AG04450 (cell line): ENCODE measurements at places on chromosomes 3 and 15. TPM values are rescaled to one million over a fixed set of nuclear protein-coding genes. Genes with fewer than 3 reads are reported as not detected.

Gene PSMA4
- 270 and 395 TPM in 2 replicates for polyA plus RNA-seq

DNA sequence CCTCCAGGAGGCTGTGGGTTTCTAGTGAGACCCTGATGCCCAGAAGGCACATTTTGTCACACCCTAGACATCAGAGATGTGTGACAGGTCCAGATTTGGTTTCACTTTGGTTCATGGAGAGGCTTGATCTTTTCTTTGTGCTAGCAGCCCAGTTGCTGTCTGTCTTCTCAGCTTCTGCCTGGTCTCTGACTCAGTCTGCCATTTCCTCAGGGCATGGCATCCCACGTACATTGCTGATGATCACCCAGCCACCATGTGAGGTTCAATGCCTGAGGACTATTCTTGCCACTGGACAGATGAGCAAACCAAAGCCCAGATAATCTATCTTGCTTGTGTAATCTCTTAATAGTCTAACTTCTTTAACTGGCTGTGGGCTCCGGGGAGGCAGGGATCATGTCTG, 144.9 kb upstream of the MRPS22 start:
- DNase-seq, result no peak

- no peak for DNase-seq
These were observed 336.7 kb upstream of the FRG2C start for GRCh38 chr3:75327453-75327852.

DNA sequence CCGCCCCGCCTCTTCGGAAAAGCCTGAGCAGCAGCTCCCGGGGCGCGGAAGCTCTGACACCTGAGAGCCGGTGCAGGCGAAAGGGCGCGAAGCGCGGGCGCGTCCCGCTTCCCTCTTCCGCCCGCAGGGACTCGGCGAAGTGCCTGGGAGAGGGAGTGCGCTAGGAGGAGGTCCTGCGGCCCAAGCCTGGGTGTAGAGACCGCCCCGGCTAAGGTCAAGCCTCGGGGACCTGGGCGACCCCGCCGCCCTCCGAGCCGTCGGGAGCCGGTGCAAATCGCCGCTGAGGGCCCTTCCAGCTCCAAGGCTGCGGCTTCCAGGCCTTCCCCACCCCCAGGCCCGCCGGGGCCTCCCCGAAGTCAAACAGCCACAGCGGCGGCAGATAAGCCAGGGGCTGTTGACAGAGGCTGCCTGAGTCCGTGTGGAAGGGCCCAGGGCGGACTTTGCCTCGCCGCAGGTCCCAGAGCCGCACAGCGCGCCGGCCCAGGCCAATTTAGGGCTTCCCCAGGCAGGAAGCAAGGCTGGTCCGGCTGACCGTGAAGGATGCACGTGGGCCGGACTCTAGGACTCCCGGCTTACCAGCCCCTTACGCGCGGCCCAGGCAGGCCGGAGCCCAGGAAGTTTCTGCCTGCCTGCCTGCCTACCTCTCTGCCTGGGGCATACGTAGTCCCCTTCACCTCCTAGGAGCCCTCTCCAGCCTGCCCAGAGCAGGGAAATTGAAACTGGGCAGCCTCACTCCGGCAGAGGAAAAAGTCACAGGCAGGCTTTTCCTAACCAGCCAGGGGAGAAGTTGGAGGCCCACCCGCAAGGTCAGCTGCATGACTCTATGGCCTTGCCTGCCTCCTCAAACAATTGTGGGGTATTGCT, 2.3 kb downstream of the ITPKA start:
- DNase-seq, result no peak

- no peak for DNase-seq
These were observed 33.3 kb downstream of the PCSK6 start for GRCh38 chr15:101456057-101456739.

DNA sequence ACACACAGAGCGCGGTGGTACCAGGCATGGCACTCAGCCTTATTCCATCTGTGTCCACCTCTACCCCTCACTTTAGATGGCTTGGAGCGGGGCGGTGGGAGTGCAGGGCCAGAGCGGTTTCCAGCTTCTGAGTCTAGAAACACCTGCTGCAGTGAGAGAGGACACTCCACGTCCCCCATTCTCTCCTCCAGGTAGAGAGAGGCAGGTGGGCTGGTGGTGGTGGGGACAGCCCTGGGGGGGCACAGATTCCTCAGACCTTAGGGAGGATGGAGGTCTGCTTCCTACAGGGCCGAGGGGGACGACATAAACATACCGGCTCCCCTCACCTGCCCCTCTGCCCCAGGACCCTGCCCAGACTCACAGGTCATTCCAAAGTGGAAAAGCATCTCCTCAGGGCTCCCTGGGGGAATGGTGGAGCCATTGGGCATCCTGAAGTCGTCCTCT, 40.4 kb downstream of the MUC20 start:
- no peak for DNase-seq

DNA sequence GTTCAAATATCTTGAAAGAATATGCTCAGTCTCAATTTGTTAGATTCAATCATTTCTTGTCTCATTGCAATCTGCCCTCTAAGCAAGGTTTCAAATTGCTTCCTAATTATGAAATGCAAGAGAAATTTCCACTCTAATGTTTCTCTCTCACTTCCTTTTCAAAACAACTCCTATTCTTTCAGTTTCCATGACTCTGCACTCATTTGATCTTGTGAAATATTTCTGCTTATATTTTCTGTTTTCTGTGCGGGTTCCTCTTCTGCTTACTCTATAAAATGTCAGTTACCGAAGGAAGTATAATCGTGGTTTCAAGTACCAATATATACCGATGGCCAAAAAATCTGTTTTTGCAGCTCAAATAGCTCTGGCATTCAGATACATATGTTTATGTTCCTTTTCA, 521.9 kb upstream of the NAALADL2 start:
- DNase-seq, result no peak

- DNase-seq, result no peak
These were observed 24.9 kb upstream of the BMF start for GRCh38 chr15:40133544-40133943.

DNA sequence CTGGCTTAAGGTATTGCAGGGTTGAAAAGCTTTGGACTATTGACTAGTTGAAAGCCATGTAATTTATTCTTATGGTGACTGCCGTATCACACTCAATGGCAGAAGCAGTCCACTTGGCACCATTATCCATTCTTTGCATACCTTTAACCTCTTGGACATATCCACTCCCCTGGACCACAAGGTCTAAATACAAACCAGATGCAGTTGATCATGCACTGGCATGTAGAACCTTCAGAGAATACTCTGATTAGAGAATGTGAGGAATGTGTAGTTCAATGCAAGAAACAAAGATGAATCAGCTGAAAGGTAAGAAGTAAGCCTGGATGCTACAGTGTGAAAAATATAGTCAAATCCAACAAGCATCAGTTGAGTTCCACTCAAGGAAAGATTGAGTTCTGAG, 93.1 kb downstream of the FRMD5 start:
- peak; percentile 36 for DNase-seq

- no peak for DNase-seq
These were observed 760.6 kb downstream of the NR2F2 start for GRCh38 chr15:97091093-97091492.
